Activated T-helper 1 cell treated with Interleukin-2 at 50 U/mL for 16 hours (primary cell): ENCODE measurements at places on chromosomes 2 and 18.
A peak's percentile ranks its signal among the peaks of the same experiment; 100 is the strongest.

GRCh38 chr2:148658807-148659722 is 14.5 kb downstream of the EPC2 start:
- no peak for DNase-seq

- no peak for DNase-seq
These were observed at the start of gene NYAP2 for GRCh38 chr2:225399504-225399903. Gene NYAP2, plus strand, starts transcription at chr2:225399710. Its CDS starts 9,171 bp downstream, at chr2:225408881.

DNA sequence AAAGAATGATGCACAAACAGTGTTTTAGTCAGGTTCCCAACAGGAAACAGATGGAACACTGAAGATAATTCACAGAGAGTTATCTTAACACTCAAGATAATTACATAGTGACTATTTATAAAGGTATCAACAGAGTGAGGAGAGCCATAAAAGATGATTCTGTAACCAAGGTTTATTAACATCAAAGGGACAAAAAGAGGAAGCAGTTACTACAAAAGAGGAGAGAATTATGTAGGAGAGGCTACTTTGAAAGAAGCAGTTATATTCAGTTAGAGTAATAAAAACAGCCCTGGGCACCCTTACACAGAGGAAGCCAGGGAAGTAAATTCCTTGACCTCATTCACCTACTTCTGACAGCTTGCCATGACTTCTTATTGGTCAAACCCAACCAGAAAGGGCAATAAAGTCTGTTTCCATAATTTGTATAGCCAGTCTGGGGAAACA is 326.5 kb upstream of the SLC39A10 start:
- no peak for DNase-seq

DNA sequence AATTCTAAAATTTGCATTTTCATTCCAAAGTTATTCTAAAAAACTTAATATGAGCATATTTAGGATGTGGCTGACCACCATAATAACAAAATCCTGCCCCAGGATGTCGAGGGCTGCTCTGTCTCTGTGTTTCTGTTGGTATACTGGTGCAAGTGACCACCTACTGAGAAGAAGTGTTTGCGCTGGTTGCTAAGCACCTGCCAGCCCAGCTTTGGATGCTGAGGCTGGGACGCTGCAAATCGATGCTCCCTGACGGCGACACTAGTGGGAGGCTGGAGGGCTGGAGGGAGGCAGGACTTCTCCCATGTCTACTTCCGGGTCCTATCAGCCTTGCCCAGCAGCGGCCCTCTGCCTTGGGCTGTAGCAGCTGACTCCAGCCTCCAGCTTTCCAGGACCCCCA is 45.0 kb downstream of the LAMA1 start:
- no peak for DNase-seq

GRCh38 chr2:197453914-197454398 is 604 bp downstream of the COQ10B start:
- DNase-seq, result no peak

- peak; percentile 55 for DNase-seq
These were observed 522 bp upstream of the ZNF407 start for GRCh38 chr18:74597034-74597661.

DNA sequence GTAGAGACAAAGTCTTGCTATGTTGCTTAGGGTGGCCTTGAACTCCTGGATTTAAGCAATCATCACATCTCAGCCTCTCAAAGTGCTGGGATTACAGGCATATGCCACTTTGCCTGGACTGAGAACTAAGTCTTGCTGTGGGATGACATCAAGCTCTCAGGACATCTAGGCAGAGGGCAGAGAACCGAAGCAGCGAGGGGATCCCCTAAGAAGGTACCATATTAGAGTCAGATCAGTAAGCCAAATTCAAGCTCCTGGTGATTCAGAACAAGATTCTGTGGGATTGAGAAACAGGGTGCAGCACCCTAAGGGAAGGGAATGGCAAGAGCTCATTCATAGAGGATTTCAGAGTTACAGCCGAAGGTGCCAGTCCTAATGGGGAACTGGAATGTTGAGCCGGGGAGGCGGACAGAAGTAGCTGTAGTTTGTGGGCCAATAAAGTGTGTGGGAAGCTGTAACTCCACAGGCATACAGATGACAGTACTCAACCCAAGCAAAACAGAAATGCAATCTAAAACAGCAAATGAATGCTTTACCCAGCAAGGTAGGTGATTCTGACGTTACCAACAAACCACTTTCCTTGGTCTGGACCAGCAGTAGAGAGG is 30.9 kb downstream of the EPHA4 start:
- no peak for DNase-seq

DNA sequence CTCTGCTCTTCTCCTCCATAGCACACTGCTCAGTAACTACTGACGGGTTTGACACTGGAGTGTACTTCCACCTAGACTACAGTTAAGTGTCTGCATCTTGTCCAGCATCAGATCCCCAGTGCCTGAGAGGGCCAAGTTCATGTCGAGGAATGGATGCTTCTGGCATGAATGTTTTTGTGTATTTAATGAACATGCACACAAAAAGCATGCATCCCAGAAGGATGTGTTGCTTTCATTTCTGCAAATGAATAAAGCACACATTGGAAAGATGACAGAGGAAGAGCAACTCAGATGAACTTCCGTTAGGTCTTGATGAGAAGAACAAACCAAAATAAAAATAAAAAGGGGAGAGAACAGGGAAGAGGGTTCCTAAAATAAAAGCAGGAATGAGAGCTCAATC is 27.9 kb downstream of the C2orf49 start:
- DNase-seq, result no peak

DNA sequence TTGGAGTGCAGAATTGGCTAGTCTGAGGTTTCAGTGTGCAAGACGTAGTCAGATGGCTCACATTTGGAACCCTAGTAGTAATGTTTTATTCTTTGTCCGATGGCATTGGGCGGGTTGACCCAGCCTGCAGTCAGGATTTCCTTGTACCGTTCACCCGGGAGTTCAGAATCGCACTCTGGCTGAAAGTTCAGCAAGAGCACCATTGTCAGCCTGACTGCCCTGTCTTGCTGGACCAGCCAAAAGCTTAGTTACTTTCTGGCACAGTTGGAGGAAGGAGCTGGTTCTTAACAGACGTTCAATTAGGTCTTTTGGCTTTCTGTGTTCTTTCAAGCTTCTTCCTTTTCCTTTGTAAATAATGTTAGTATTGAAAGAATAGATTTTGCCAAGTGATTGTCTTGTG is 18.6 kb downstream of the RMC1 start:
- DNase-seq, result no peak

DNA sequence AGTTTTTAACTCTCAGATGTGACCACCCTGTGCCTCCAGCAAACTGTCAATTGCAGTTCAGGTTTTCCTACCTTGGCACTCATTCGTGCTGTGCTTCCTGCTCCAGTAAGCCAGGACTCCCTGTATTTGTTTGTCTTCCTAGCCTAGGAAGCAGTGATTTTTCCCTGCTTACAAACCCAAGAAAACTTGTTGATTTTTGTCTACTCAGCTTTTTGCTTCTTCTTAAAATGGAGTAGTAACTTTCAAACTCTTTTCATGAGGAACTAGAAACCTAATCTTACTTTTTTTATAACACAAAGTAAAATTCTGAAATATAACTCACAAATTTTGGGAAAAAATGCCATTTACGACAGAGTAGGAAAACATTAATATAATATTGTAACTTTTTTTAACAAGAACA is 150.6 kb upstream of the TMEFF2 start:
- DNase-seq, result no peak

DNA sequence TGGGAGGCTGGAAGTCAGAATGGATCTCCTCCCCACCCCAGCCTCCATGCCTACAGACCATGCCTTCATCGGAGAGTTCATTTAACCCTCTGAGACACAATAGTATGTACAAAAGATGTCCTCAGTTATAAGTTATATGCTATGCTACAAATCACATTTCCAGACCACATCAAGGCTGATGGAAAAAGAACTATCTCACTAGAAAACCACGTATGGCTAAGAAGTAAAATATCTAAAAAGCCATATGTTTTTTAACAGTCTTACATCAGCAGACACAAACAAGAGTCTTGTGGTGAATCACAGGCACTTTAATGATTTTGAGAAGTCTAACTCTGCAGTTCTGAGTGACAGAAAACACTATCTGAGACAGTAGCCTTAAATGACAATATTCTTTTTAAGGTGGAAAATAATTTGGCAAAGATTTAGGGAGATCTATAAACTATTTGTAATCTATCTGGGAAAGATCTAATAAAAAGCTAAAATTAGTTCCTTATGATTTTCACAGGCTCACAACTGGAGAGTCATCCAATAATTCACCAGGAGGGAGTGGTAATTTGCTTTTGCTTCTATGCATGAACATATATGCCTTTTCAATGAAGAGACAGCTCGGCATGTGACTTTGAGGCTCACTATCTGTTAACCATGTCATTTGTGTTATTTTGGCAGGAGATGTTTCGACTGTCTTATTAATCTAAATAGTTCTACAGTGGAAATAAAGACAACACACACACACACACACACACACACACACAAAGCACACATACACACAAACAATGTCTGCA is 197.5 kb downstream of the IRS1 start:
- DNase-seq, result no peak

- DNase-seq, result no peak
These were observed 756 bp upstream of the OST4 start for GRCh38 chr2:27071990-27072830.

- no peak for DNase-seq
These were observed 286.9 kb downstream of the CTNNA2 start for GRCh38 chr2:79799729-79800128.

- no peak for DNase-seq
These were observed 227.4 kb upstream of the COL3A1 start for GRCh38 chr2:188746727-188747126.

GRCh38 chr2:68768951-68769350 is 34.3 kb downstream of the ARHGAP25 start:
- DNase-seq, result no peak

DNA sequence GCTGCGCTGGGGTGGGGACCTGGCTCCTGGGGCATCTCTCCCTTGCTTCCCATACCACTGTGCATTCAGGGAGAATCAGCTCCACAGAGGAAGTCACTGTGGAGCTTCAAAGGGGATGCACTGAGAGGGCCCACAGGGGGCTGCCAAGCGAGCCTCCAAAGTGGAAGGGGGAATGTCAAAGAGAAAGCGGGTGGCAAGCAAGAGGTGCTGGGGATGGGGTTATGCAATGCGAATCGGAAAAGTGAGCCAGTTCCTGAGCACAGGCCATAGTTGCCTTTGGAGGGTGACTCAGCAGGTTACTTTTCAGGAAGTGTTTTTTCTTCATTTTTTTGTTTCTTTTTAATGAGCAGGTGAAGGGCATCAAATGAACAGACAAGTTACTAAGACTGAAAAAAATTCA is 17.6 kb downstream of the PMAIP1 start:
- DNase-seq, result no peak

- DNase-seq, result no peak
These were observed 46.3 kb upstream of the CCDC150 start for GRCh38 chr2:196592911-196593881.

- DNase-seq, result no peak
These were observed 681.3 kb downstream of the ADCYAP1 start for GRCh38 chr18:1585881-1586488.

- no peak for DNase-seq
These were observed at the start of gene DPYSL5 for GRCh38 chr2:26847655-26848335. Gene DPYSL5, plus strand, starts transcription at chr2:26848132. Its CDS starts 50,368 bp downstream, at chr2:26898500.

DNA sequence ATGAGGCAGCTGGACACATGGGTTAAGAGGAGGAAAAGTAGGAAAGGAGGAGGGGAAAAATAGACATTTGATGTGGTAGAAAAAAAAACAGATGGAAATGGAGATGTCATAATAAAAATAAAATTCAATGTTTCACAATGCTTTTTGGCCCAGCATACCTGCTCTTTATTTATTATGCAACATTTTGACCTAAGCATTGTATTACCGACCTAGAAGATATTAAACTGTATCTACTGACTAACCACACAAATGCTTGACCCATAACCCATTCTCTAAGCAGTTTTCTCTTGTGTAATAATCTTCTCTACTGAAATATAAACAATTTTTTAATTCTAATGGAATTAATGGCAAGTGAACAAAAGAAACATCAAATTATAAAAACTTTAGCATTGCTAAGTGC is 362.3 kb downstream of the FBXO15 start:
- DNase-seq, result no peak

GRCh38 chr2:205011031-205011430 is 465.8 kb downstream of the PARD3B start:
- DNase-seq, result no peak

GRCh38 chr2:101325425-101325824 is 16.9 kb upstream of the RNF149 start:
- DNase-seq, result no peak

GRCh38 chr18:39838831-39839230 is 2116.2 kb upstream of the PIK3C3 start:
- no peak for DNase-seq

DNA sequence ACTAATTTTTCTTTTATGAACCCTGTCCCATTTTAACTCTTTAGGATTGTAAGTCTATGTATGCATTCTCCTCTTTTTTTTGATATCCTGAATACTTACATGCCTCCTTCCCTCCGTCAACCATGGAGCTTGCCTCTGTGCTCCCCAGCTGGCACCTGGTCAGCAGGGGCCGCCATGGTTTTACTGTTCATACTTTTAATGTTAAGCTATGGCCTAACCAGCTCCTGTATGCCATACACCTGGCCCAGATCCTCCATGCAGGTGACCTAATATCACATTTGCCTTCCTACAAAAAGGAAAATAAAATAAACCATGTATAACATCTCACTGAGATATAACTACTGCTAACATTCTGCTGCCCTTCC is 283.1 kb upstream of the TRIB2 start:
- no peak for DNase-seq

DNA sequence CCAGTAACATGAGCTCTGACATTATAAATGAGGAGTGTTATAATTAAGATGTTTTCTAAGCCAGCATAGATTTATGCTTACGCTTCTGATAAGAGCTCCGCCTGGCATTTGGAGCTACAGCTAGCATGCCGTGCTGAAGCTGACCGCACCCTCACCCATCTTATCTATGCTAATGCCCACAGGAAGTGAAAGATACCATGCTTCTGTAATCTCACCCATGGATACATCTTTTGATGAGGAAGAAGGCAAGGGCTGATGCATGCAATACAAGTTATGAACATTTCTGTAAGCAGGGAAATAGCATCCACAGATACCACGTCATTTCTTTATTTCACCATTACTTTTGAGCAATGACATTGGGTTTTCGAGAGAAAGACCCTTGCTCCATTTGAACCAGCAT is 82.3 kb downstream of the ARL4C start:
- DNase-seq, result no peak

GRCh38 chr2:16064745-16065144 is 124.4 kb downstream of the MYCN start:
- DNase-seq, result no peak

DNA sequence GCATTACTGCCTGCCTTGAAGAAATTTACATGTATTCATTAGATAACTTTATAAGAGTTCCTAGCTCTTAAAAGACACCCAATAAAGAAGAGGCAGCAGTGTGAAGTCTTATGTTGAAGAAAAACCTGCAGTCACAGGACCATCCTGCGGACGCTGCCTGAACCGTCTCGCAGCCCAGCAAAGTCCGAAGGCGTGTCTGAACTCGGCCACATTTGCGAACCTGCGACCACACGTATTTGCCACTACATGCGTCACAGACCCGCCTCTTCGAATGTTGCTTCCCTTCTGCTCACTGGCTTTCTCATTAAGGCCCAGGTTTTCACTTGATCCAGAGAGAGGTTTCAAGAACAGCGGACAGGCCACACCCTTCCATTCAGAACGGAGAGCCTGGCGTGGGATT is 41.2 kb downstream of the CNGA3 start:
- no peak for DNase-seq

GRCh38 chr18:21575656-21576055 is 24.8 kb downstream of the ESCO1 start:
- no peak for DNase-seq

GRCh38 chr2:101515477-101515876 is 40.6 kb upstream of the RFX8 start:
- DNase-seq, result no peak

- no peak for DNase-seq
These were observed 27.8 kb downstream of the ZNF532 start for GRCh38 chr18:58892488-58892887.
